GM23248 (cell line): ENCODE measurements at places on chromosomes 3 and 15. TPM values are rescaled to one million over a fixed set of nuclear protein-coding genes. Genes with fewer than 3 reads are reported as not detected.

The GOLGA8J gene
- not detected in 2 replicates for total RNA-seq

The GPR171 gene
- not detected in 2 replicates for total RNA-seq

The RYR3 gene
- not detected in 2 replicates for total RNA-seq

The TGM5 gene
- total RNA-seq, result not detected in 2 replicates

The TMEM108 gene
- total RNA-seq, result not detected in 2 replicates

The ADGRG7 gene
- not detected in 2 replicates for total RNA-seq

DNA sequence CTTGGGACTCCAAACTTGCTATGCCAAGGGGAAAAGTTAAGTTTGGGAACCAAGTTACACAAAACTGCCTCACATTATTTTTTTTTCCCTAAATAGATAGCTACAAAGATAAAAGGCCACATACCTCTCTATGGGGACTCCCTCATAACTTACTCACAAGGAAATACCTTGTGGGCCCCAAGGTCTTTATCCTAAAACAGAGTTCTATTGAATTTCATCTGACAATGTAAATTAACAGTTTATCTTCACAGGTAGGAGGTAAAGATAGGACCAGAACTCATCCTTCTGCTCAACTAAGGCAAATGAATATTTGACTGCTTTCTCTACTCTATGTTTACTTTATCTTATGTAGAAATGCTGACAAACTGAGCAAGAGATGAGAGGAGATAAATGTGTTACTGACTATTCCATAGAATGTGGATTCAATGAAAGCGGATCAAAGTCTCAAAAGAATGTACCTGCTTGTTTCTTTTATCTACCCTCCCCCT is 1278.0 kb downstream of the OTOL1 start:
- no peak for DNase-seq
- H3K4me3 ChIP-seq, result no peak overlapping the region
- no peaks in the 10 kb centered on the region for H3K27me3 ChIP-seq

DNA sequence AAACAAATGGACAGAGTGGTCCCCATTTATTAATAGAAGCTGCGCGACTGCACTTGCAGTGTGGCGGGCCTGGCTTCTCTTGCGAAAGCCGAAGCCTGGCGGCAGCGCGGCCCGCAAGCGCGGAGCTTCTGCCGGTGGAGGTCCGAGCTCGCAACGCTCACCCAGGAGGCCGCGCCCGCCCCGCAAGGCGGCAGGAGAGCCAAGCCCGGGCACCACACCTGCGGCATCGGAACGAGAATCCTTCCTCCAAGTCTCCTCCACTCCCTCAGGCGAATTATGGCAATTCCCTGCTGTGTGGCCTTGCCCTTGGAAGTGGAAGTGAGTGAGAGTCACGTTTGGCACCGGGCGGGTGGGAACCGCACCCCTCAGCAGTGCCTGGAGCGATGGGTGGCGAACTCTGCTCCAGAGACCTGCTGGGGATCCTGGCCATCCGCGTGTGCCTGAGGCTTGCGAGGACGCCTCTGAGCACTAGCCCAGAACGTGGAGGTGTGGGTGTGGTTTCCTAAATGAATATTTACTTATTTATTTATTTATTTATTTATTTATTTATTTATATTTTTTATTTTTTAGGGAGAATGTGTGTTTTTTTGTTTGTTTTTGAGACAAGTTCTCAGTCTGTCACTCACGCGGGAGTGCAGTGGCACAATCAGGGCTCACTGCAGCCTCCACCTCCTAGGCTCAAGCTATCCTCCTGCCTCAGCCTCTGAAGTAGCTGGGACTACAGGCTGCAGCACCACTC is 133.7 kb upstream of the UBE2E1 start:
- no peaks in the 10 kb centered on the region for H3K27me3 ChIP-seq
- H3K4me1 ChIP-seq, result peaks cover 20% of the 10 kb centered on the region
- H3K4me3 ChIP-seq, result no peak overlapping the region

DNA sequence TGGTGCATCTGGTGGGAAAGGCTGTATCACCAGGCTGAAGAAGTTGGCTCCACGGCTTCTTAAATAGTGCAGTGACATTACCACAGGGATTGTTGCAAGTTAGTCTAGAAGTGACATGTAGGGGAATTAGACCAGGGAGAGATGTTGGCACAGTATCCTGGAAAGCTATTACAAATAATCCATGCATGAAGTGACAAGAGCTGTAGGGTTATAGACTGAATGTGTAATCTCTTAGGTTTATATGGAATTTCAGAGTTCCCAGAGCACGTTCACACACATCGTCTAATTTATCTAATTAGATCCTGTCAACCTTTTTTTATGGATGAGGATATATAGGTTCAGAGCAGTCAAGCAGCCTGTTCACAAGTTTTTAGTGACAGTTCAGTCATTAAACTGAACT is 37.3 kb upstream of the APH1B start:
- peaks cover 57% of the 10 kb centered on the region for H3K4me1 ChIP-seq
- no peak overlapping the region for H3K27ac ChIP-seq
- H3K36me3 ChIP-seq, result no peaks in the 10 kb centered on the region
- H3K4me3 ChIP-seq, result no peak overlapping the region
